ENCODE measurements at places on chromosomes 13 and 19.

GRCh38 chr13:27371932-27372331, 52.5 kb upstream of the GTF3A start:
- DNase-seq = no peak

GRCh38 chr19:49798574-49798973, 14.5 kb downstream of the FUZ start:
- no peak for DNase-seq

DNA sequence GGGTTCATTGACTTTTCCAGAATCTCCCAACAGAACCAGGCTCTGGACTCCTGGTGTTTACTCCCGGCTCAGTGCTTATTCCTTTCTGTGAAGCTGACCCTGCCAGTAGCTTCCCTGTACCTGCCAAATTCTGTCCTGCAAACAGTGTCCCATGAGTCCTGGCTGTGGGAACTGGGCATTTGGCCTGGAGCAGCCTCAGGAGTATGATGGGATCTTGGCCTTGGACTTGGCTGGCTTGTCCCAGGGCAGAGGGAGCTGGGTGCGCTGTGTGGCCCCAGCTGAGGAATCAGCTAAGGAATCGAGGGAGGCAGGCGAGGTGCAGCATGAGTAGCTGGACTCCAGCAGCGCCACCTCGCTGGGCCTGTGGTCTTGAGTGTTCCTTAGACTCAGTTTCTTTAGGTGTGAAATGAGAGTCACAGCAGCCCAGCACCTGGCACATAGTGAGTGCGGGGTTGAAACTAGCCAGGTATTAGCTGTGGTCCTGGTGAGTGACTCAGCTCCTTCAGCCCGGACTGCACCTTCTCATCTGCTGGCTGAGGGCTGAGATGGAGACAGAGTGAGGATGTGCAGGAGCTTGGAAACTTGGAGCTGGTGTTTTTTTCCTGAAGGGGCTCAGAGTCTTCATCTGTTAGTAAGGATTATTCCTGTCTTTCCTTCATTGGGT, 10.4 kb downstream of the CLASRP start:
- DNase-seq = no peak

- no peak for DNase-seq
Measured at GRCh38 chr19:49988433-49988832, 27.5 kb upstream of the SIGLEC11 start.

GRCh38 chr13:29936956-29937355, 86.5 kb upstream of the UBL3 start:
- peak; percentile 35 for DNase-seq

DNA sequence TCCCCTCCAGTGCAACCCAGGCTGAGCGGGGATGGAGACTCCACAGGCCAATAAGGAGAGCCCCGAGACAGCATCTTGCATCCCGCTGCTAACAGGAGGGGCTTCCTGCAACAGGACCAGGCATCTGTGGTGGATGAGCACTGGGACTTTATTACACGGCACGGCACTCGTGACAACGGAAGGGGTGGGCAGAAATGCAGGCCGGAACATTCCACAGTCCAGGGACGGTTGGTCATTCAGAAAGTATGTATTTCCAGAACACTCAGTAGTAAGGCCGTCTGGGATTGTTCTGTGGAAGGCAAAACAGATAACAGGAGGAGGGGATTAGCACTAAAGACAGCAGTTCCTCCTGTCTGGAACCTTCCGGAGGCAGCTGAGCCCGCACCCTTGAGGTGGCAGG, 3.3 kb upstream of the TM6SF2 start:
- no peak for DNase-seq

DNA sequence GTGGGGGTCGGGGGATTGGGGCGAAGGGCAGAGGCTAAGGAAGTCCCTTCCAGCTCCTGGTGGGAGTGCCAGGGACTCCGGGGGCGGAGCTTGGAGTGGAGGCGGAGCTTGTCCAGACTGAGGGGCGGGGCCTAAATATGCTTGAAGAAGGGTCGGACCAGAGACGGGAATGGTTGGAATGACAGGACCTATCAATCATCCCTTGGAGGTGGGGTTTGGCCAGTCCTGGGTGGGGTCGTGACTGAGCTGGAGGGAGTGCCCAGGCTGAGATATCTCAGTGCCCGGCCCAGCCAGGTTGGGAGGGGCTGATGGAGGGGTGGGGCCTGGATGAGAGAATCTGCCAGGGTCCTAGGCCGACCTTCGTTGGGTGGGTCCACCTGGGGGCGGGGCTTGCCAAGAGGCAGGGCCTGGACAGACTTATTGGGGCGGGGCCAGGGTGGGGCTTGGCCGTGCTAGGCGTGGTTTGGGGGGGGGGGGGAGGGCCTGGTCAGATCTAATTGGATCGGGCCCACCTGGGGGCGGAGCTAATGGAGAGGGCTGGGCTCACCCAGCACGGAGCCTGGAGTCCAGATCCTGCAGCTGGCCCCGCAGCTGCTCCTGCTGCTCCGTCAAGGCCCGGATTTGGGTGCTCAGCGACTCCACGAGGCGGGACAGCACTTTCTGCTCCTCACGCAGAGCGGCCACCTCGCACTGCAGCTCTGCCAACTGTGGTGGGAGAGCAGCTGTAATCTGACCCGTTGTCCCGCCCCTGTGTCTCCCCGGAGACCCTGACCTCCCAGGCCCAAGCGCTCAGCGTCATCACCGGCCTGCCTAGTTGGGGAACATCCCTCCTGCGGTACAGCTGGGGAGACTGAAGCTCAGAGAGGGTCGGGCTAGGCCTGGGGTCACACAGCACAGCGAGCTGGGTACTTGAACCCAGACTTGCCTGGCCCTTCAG, 2.6 kb upstream of the WIZ start:
- DNase-seq = peak; percentile 11

DNA sequence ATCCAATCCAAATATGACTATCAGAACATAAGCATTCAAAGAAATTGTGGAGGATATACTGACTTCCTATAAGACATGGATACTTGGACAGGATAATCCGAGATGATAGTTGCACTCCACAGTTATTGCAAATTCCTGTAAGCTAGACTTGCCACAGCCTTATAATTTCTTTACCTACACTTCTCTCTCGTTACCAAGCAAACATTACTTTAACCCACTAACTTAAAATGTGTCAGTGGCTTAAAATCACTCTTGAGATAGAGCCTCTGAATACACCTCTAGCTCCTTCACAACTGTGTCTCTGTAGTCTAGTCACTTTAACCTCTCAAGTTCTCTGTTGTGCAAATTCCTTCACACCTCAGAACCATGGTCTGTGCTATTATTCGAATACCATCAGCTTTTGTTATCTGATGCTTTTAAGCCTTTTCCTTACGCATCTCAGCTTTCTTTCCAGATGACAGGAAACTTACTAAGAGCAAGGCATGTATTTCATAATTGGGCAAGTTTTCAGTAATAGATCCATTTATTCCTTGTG, 474.9 kb upstream of the MIR17HG start:
- no peak for DNase-seq

- DNase-seq = peak; percentile 42
Measured at GRCh38 chr13:95494082-95494681, 58.3 kb upstream of the CLDN10 start.

DNA sequence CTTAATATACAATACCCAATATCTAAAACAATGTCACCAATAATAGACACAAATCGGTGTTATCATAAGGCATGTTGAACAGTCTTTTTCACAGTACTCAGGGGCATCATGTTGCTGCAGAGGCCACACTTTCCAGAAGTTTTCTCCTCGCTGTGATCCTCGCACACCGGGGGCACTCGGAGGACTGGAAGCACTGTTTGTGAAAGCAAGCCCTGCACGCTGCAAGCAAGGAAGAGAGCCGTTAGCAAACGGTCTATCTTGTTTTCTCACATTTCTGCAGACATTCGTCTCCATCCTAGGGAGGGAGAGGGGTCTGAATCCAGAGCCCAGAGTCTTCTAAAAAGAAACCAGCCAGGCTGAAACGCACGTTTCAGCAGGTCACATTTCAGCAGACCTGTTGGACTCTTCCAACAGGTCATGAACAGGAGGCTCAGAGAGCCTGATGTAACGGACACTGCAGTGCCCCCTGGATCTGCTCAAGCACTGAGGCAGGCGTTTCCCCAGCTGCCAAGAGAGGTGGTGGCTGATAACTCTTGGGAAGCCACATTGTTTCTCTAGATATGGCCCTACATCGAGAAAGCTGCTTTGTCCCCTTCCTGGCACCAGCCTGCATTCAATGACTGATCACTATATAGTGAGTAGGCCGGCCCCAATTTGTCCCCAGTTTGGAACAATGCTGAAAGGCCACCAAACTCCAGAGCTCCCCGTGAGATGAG, 43.6 kb downstream of the RUBCNL start:
- DNase-seq = no peak

- peak; percentile 93 for DNase-seq
Measured at GRCh38 chr19:18007917-18008673, at the start of gene ARRDC2. Gene ARRDC2 (plus strand): TSS chr19:18008170. CDS start chr19:18008311, 141 bp downstream.

- DNase-seq = no peak
Measured at GRCh38 chr13:30681843-30682242, 53.5 kb upstream of the ALOX5AP start.

GRCh38 chr19:29645911-29646310, 19.4 kb upstream of the PLEKHF1 start:
- DNase-seq = no peak

DNA sequence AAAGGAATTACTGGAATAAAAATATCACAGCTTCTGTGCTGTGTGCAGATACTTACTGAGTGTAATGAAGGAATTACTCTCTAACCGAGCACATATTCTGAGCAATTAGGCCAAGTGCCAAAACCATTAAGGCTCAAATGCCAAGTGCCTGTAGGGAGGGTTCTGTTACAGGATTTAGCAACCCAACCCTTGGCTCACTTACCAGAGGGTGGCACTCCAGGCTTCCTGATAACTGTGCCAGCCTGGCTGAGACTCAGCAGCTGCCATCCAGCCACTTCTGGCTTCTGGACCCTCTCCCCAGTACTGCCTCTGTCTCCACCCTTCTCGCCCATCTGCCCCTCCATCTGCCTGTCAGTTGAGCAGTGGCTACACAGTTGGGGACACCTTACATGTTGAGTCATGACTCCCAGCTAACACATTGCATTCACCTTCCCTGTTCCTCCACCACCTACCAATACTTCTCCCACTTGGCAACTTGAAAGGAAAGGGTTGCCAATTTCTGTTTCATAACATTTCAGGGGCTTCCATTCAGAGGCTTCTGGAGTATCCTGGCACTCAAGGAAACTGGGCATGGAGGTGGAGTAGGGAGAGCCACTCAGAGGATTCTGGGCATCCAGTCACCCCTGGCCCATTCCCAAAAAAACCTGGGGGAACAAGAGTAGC, 110.5 kb downstream of the COG6 start:
- peak; percentile 4 for DNase-seq

- no peak for DNase-seq
Measured at GRCh38 chr19:19566306-19566705, 28.2 kb downstream of the CILP2 start.

- no peak for DNase-seq
Measured at GRCh38 chr13:79711631-79712030, 230.7 kb downstream of the NDFIP2 start.

GRCh38 chr13:30422054-30422839, at the start of gene UBE2L5:
Gene UBE2L5 (plus strand): TSS chr13:30422493. CDS start chr13:30427991, 5,498 bp downstream.
- DNase-seq = peak; percentile 73

Data from CD4-positive, alpha-beta T cell treated with Interleukin-21 for 1 hour (primary cell).